ENCODE measurements at places on chromosomes 7 and 10.

DNA sequence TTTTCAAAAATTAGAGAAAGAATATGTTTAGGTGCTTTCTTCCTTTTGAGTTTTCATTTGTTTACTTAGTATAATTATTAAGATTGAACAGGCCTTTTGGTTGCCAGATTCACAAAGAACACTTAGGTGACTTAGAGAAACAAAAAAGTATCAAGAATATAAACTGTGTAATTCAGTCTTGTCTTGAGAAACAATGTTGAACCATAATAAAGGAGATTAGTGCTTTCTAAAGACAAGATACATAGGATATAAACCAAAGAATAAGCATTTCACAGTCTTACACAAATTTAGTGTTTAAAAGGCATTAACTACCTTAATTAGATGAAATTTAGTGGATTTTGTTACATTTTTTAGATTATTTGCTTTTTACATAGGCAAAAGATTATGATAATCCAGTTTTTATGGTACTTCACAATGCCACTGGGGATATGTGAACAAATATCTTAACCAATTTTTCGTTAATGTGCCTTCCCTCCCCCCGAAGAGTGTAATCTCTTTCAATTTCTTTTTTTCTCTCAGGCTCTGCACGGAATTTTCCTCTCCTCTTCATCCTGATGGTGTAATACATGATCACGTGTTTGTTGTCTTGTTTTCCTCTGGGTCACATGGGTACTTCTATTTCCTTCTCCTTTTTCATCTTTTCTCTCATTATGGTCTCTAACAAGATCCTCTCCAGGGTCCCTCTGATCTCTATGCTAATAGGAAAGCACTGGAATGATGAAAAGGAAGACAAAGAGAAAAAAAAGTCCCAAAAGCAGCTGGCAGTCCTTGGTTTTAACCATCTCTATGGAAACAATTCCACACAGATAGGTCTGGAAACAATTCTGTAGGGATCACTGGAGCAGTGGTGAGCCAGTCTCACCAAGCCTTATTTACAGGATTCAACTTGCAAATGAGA, 3.7 kb upstream of the HNRNPH3 start:
- peak; percentile 29 for DNase-seq

DNA sequence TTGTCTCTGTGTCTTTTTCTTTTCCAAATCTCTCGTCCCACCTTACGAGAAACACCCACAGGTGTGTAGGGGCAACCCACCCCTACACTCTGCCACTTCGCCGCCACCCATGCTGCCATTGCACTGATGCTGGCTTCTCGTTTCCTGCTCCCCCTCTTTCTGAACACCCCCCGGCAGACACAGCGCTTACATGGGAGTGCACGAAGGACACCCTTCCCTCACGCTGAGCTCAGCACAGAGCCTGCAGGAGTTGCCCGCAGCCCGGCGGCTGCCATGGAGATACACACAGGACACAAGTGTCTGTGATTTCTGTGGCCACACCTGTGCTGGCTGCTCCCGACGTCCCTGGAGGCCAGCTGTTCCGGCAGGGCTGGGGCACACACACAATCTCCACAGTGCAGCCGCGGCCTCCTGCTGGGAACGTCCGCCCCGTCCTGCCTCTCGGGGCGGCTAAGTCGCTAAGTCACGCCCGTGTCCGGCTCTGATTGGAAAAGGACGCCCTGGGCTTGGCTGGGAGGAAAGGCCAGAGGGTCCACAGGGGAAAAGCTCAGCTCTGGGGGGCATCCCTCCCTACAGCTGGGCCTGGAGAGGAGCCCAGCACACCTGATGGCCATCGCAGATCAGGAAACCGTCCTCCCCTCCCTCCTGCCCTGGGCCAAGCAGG, 349.8 kb downstream of the PTPRN2 start:
- DNase-seq, result no peak

DNA sequence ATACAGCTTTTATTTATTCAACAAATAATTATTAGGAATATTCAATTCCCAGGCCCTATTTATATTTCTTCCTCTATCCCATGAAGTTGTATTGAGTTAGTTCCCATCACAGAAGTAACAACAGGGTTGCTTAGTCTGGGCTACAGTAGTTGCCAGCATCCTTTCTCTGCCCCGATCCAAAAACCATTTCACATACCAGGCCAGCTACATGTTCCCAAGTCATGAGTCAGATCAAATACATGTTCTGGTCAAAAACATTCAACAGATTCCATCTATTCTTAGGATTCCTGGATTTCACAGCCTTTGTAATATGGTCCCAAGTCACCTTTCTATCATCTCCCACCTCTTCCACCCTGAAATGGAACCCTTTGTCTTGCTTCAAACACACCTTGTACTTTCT, 91.6 kb downstream of the RAB11FIP2 start:
- DNase-seq, result no peak

DNA sequence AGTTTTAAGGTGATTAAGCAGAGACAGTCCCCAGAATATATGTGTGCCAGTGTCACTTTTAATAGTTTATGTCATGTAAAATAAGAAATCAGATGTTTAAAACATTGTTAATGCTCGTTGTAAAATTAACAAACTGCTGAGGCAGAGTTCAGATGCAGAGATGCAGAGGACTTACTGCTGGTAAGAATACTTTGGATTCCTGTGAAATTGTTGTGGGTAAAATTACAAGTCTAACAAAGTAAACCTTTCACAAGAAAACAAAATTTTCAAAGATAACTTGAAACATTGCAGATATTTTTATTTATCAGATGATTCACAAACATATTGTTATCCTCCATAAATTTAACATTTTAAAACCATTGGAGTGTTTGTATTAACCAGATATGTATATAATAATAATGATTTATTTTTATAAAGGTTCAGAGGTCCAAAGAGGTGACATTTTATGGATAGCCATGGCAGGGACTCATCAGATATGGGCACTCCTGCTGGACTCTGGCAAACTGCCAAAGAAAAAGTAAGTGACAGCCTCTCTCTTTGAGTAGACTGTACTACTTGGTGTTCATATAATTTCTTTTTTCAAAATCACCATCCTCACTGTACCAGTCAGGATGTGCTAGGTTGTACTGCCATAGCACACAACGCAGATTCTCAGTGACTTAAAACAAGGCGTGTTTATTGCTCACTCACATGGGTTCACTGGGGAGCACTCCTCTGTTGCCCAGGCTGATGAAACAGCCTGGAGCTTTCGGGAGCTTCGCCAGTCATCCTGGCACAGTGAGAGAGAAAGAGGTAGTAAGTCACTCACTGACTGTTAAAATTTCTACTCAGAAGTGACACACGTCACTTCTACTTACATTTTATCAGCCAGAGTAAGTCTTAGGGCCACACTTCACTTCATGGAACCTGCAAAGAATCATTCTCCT, 43.5 kb downstream of the NHLRC2 start:
- no peak for DNase-seq

GRCh38 chr10:126586878-126587277, 83.6 kb downstream of the C10orf90 start:
- no peak for DNase-seq

DNA sequence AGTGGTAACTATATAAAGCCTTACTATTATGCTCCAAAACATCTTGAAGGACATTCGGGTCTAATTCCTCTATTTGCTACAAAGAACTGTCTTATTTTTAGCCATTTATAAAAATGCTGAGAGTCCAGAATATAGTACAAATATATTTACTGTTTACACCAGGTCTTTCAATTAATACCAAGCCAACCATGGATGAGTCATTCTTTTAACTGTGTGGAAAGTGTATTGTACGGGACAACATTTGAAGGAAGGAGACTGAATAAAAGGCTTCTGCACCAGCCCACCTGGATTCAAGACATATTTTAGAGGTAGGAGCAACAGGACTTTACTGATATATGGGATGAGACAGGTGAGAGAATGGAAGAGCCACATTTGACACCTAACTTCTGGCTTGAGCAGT, 35.4 kb downstream of the MASTL start:
- no peak for DNase-seq

DNA sequence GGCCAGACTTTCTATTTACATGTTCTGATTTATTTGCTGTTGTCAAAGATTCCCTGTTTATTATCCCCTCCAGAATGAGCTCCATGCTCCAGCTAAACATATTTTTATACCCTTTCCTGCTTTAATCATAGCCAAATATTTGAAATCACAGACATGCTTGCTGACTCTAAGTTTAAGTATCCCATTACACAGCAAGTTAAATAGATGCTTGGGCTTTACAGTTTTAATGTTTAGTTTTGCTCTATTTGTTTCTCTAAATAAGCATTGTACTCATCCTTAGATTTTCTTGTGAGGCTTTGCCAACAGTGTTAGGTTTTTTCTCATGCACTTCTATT, 196.8 kb downstream of the TAX1BP1 start:
- DNase-seq, result no peak

- DNase-seq, result no peak
These were observed 57.3 kb downstream of the NRP1 start for GRCh38 chr10:33277135-33277536.

GRCh38 chr10:63487990-63488389, 22.2 kb upstream of the JMJD1C start:
- DNase-seq, result no peak

DNA sequence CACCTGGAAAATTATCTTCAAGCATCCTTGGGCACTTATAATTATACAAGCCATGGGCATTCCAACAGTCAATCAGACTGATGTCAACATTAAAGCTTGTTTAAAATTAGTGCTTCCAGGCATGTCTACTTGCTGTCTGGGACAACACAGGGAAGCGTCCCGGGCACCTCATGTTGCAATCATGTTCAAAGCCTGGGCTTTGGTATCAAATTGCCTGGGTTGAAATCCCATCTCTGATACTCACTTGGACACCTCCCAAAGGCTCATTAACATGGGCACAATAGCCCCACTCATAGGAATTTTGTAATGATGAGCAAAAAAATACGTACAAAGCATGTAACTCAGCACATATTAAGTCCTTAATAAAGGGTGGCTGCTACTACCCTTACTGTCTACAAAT, 14.4 kb downstream of the AIFM2 start:
- no peak for DNase-seq

- DNase-seq, result no peak
These were observed 20.5 kb downstream of the BNIP3 start for GRCh38 chr10:131961047-131961776.

GRCh38 chr10:46094931-46095750, 49.1 kb upstream of the MSMB start:
- DNase-seq, result no peak

DNA sequence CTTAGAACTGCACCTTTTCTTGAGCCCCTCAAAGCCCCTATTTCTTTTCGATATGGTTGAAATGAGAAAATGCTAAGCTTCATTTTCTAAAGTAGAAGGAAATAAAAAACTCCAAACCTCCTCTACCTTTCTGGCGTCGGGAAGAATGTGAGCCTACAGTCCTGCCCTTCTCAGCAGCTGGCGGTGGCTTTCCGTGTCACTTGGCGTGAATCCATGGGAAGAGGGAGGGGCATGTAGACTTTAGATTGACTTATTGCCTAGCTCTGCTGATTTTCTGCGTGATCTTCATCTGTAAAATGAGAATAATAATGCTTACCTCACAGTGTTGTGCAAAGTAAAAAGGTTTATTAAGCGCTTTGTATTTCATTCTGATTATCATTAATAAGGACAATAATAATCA, 35.0 kb downstream of the PRR15 start:
- no peak for DNase-seq

- peak; percentile 47 for DNase-seq
These were observed at the start of gene EVX1 for GRCh38 chr7:27242555-27243339. EVX1 (plus strand) TSS chr7:27242802; CDS start chr7:27243031, 229 bp downstream.

DNA sequence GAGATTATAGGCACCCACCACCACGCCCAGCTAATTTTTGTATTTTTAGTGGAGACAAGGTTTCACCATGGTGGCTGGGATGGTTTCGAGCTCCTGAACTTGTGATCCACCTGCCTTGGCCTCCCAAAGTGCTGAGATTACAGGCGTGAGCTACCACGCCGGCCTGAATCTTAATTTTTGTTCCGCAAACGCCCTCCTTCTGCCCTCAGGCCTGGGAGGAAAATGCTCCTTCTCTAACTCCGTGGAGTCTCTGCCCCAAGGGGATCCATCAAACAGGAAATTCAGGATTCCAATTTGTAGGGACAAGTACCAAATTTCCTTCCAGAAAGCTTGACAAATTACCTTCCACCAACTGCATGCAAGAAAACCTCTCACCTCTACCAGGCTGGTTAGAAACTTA, 43.2 kb downstream of the RBAK start:
- DNase-seq, result no peak

DNA sequence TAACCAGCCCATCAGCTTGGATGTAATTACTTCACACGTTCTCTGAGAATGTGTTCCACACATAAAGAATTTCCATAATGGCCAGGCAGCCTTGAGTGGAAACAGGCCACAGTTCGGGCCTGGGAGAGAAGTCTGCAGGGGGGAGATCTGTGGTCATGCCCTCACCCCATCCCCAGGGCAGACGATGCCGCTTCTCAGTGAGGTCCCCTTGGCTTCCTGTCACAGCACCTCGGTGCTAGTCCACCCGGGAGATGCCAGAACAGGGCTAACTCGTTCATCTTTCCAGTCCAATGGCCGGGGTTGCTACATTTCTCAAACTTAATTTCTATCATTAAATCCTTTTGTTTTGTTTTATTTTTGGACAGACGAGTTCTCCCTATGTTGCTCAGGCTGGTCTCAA, 624.1 kb downstream of the PTPRN2 start:
- DNase-seq, result no peak

DNA sequence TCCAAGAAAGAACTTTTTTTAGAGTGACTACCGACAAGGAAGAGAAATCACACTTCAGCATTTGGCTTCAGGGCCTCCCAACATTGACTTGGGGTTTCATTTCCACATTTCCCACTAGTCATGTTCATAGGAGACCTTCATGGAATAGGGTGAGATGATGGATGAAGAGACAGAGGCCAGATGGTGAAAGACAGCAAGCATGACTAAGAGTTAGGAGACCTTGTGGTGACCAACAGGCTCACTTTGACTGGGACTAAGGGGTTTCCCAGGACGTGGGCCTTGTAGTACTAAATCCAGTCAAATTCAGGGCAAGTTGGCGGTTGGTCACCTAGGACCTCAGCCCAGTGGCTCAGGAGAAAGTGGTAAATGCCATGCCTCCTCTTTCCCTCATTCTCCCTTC, 3.0 kb upstream of the GIMAP5 start:
- peak; percentile 79 for DNase-seq

DNA sequence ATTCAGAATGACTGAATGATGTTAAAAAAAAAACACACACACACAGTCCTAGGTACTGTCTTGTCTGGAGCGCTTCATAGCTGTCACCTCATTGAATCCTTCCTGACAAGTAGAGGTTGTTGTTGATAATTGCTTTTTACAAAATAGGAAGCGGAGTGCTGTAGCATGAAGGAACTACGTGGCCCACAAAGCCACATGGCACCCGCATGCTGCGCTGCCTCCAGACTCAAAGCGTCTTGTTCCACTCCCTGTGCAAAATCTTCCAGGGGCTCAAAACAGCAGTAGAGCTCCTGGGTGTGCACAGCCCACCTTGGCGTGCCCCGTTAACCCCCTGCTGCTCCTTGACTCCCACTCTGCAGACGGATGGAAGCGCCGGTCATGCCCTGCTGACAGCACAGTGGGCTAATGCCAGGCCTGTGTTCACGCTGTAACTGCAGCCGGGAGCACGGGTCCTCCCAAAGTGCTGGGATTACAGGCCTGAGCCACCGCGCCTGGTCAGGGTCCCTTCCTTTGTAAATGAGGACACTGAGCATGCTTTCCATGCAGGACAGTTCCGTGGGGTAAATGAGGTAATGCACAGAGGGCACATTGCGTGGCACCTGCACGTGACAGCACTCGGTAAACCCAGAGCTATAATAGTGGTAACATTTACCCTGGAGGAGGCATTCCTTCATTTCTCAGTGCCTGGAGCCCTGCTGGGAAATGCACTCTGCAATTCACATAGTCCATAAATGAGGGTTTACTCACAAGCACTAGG, 91.1 kb upstream of the GNA12 start:
- DNase-seq, result no peak

GRCh38 chr10:456486-456885, 233.0 kb downstream of the DIP2C start:
- no peak for DNase-seq

- DNase-seq, result no peak
These were observed 2.0 kb downstream of the LDB3 start for GRCh38 chr10:86670290-86670811.

Measured in activated CD4-positive, alpha-beta T cell treated with anti-CD3 and anti-CD28 coated beads, Interleukin-10, Interleukin-2, amounts not matched to agents 100 ng/mL and 50 ng/mL, durations not matched to agents 16 hours and 8 hours (primary cell).